MV-4-11 (cell line): ENCODE measurements at places on chromosomes 1 and 21.
A peak's percentile ranks its signal among the peaks of the same experiment; 100 is the strongest.

GRCh38 chr1:54581621-54582035 is 33.6 kb downstream of the ACOT11 start:
- no peak for DNase-seq

GRCh38 chr1:58885998-58886397 is 102.2 kb upstream of the JUN start:
- peak; percentile 39 for DNase-seq

DNA sequence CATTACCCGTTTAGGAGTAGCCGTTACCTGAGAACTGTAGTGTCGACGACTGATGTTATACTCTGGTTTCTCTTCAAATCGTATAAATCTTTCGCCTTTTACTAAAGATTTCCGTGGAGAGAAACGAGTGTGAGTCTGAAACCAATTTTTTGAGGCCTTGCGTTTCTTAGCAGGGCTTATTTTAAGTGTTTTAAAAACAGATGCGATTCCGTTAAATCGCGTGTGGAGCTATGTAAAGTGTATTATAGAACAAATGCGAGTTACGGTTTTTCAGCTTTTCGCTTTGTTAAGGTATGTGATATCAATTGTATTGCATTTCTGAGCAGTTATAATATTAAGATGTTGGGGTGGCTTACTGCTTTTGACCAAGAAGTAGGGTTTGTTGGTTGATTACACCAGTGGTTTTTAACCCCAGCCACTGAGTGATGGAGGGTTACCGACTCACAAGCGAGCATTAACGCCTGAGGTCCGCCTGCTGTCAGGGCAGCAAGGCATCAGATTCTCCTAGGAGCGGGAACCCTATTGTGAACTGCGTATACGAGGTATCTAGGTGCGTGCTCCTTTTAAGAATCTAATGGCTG is 18.0 kb downstream of the KIAA2013 start:
- DNase-seq, result peak; percentile 100

DNA sequence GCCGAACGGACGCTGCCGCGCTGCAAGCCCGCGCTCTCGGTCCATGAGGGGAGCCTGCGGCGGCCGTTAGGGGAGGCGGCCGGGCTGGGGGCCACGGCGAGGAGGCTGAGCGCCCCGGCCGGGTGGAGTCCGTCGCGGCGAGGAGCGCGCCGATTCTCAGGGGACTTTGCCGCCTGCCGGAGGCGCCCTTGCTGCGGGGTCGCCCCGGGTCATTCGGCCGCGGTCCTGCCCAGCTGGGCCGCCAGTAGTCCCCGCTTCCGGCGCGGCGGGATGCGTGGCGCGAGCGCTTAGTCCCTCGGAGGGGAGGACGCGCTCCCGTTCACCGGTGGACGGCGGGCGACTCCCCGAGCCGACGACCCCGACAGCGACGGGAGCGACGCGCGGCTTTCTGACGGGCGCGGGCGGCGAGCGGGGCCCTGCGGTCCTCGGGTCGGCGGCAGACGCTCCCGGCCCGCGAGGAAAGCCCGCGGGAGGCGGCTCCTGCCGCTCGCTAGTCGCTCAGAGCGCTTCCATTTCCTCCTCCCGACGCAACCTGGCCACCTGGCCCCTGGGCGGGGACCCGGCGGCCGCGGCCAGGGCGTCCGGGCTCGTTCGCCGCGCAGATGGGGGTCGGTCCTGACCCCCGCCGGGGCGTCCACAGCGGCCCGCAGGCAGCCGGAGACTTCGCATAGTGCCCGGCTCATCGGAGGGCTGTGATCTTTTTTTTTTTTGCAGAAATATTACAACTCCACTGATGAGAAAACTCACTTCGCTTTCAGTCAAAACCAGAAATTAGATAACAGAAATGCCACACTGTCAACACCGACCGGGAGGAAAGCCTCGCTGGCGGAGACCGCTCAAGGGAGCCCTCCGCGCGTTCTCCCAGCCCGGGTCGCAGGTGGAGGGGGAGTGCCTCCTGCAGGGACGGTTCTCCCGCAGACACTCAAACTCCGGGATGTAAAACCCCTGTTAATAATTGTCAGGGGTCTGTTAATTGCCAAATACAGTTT is 641 bp upstream of the ZBTB21 start:
- DNase-seq, result no peak

DNA sequence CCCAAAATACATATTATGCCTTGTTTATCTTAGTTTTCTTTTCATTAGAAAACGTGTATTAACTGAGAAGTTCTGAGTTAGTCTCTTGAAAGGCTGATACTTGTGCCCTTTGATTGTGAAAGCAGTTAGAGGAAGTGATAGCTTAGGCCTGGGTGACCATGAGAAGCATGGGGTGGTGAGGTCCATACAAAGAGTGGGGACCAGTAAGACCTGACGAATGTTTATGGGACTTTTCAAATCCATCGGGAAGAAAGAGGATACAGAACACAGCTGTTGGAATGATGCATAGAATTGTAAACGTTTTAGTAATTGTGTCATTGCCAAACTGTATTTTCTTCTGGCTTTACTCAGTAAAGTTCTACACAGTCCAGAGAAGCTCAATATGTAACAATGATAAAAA is 259.8 kb downstream of the LMO4 start:
- peak; percentile 72 for DNase-seq
